ENCODE measurements at places on chromosomes 6 and 20. TPM values are rescaled to one million over a fixed set of nuclear protein-coding genes. Genes with fewer than 3 reads are reported as not detected.

DNA sequence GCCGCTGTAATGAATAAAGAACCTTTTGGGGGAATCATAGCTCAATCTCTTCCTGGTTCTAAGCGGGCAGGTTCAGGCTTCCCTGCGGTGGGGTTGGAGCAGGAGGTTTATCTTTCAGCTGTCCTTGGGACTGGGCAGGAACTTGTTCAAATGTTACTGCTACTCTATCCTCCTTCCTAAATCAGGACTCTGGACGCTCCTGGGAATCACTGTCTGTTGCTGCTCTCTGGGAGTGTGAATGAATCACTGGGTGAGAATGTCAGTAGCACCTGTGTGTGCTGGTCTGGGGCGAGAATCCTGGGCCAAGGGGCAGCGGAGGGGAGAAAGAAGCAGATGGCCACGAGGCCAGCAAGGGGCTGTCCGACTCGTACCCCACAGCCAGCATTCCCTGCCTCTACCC lies 65.4 kb upstream of the ZNFX1 start:
- no peak for DNase-seq

The CRISP3 gene
- 0.32 TPM for total RNA-seq

DNA sequence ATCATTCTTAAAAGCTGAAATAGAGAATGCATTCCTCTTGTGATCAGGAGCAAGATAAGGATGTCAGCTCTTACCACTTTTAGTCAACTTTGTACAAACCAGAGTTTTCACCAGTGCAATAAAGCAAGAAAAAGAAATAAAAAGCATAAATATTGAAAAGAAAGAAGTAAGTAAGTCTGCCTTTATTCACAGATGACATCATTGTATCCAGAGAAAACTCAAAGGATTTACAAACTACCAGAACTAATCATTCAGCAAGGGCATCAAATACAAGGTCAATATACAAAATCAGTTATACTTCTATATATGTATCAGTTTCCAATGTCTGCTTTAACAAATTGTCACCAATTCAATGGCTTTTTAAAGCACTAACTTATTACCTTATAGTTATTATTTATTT lies 13.4 kb downstream of the TTLL9 start:
- no peak for DNase-seq

GRCh38 chr6:123888771-123889513 lies 85.3 kb downstream of the NKAIN2 start:
- no peak for DNase-seq

The DAAM2 gene
- total RNA-seq = 10.4 TPM

- no peak for DNase-seq
Observed at GRCh38 chr20:38633577-38634093, 32.0 kb downstream of the ARHGAP40 start.

The ZC2HC1B gene
- not detected for total RNA-seq

GRCh38 chr6:170221753-170222400 lies 69.0 kb downstream of the DLL1 start:
- peak; percentile 62 for DNase-seq

The SAMD5 gene
- total RNA-seq = 3.0 TPM

The PTPRK gene
- total RNA-seq = 51.4 TPM

DNA sequence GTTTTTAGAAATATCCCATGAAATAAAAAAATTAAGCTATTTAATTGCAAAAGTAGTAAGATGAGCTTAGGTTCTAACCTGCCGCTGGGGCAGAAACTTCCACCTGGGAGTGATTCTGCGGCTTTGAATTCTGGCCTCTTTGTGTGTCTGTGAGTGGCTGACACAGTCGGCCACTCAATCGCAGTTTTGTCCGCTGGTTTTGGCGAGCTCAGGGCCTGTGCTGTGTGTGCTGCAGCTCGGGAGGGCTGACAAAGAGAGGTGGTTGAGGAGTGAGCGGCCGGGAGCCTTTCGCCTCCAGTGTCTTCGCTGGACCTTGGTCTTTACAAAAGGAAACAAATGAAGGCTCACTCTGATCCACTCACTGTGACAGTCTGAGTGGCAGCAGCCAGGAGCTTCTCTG lies 128.4 kb downstream of the TIAM2 start:
- DNase-seq = no peak

DNA sequence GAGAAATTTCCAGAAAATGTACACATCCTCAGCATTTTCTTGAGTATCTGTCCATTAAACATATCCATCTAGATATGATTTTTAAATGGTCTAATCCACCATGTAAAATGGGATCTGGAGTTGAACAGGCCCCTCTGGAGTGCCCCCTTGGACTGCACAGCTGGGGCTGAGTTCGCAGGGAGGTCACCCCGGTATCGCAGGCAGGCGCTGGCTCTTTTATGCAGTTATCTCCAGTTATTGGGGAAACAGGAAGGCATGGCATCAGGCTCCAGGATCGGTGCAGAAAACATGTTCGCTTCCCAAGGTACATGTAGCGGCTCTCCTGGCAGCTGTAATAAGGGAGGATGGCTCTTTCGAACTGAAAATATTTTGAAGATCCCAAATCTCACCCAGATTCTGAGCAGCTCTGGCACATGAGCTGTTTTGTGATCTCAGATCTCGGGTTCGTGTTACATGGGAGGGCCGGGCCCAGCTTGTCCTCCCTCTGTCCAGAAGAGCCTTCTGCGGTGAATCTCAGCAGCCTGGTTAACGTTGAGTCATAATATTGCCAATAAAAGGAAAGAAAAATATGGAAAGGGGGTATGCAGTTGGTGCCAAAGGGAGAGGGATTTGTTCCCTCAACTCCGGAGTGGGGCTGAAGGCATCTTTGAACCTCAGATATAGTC lies 167.7 kb downstream of the EYA2 start:
- DNase-seq = no peak
